ENCODE measurements at places on chromosomes 13 and 19.

DNA sequence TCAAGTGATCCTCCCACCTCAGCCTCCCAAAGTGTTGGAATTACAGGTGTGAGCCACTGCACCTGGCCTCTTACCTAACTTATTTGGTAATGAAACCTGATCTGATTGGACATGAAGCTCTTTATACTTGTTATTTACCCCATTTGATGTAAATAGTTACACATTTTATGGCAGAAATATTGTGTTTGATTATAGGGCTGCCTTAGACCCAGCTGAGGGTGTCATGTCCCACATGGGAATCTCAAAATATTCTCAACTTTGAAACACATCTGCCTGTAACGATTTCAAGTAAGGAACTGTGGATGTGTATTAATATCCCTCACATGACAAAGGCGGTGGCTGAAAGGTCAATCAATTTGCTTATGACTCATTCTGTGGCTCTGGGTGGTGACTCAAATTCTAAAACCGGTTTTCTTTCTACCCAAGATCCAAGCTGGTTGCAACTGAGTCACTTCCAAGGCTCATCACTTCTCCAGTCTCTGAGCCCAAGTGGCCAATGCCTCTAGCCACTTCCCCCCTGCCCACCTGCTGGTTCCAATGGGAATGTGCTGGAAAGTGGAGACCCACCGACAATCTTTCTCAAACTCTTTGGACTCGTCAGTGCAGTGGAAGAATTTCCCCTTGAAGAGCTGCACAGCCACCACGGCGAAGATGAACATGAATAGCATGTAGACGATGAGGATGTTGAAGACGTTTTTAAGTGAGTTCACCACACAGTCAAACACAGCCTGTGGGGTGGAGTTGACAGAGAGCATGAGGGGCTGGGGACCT lies 110.9 kb downstream of the IER2 start:
- DNase-seq: no peak

- no peak for DNase-seq
Observed at GRCh38 chr19:14514215-14514863, 3.9 kb downstream of the DNAJB1 start.

- DNase-seq: peak; percentile 50
Observed at GRCh38 chr13:23656637-23657371, 86.6 kb downstream of the TNFRSF19 start.

- no peak for DNase-seq
Observed at GRCh38 chr19:609004-609346, 19.3 kb downstream of the HCN2 start.

DNA sequence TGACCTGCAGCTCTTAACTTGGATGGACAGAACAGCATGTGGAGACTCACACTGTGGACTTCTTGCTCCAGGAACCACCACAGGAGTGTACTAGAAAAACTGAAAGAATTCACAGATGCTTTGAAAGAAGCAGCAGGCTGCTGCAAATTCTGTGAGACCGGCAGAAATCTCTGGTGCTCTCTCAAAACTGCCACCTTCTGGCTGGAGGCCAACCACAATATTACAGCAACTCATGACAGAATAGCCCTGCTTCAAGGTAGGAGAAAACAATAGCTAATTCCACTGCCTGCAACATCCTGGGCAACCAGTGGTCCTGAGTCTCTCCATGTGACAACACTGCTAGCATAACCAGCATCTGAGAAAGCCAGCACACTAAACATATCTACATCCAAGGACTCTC lies 26.9 kb downstream of the CDK8 start:
- no peak for DNase-seq

- DNase-seq: no peak
Observed at GRCh38 chr13:109281017-109281902, 505.1 kb downstream of the IRS2 start.

DNA sequence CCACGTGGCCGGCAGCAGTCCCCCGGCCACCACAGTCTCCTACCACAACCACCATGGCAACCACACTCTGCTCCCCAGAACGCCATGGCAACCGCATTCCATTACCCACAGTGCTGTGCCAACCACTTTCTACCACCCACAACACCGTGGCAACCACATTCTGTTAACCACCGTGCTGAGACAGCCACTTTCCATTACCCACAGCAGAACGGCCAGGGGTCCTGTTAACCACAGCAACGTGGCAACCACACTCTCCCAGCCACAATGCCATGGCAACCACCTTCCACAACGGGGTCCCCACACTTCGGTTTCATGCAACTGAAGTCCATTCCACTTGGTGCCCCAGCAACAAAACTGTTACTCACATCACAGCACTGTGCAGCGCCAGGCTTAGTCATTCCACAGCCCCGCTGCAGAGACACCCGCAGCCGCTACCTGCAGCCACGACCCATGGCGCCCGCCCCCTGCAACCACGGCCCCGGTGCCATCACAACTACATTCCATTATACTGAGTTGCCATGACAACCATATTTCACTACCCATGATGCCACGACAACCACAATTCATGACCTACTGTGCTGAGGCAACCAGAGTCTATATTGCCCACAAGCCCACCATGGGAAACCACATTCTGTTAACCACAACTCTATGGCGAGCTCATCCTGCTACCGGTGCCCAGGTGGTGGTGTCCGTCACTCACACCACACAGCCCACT lies 10.0 kb downstream of the DPF1 start:
- DNase-seq: no peak

DNA sequence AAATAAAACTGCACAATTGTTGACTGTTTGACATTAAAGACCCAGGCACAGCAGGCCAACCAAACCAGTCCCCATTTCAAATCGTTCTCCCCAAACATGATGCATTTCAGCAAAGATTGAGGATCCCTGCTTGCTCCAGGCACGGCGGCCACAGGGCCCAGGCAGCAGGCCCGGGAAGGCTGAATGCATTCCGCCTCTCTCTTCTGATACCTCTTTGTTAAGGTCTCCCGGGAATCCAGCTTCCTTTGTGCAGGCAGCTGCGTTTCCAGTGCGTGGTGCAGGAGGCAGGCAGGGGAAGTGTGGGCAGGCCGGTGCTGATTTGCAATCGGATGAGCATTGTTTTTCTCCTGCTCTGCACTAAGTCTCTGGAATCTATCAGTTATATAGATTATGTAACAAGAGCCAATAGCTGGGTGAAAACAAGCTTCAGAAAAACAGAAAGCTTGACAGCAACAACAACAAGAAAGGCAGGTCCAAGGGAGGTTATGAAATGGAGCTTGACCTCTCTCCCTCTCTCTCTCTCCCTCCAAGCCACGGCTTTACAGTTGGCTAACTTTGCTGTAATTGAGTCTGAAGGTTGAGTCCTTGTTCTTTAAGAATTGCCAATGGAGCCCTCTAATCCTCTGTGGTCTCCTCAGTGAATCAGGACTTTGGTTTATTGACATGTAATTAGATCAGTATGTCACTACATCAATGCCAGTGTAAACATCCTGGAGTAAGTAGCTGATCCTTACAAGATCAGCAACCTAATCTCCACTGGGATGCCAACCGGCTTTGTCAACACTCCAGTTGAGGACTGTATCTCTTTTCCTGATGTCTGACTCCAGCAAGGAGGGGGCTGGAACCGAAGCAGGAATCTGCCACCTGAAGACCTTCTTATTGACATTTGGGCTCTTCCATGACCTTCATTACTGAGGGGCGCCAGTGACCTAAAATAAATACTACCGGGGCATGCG lies 338.0 kb downstream of the TEX29 start:
- DNase-seq: no peak

DNA sequence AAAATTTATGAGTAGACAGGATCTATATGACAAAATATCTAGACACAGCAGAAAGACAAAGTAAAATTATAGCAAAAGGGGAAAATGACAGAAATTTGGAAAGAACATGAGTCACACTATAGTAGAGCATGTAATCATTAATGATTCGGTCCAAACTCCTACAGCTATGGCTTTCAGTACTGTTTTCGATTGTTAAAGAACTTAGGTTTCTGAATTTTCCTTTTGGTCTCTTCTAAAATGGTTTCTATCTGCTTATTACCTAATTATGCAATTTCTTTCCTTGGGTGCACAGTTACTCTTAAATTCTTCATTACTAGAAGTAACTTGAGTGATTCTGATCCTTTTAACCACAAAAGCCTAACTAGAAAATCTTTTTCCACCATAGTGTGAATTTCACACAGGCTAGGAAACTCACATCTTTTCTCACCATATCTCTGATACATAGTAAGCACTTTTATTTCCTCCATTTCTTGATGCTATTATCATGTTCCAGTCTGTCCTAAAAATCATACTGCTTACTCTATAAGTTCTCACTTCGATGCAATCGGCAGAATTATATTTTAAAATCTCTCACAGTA lies 1101.4 kb downstream of the PCDH9 start:
- DNase-seq: no peak

Data from hindlimb muscle (tissue), 1 donor.